ENCODE measurements at places on chromosomes 7 and 10. TPM values are rescaled to one million over a fixed set of nuclear protein-coding genes. Genes with fewer than 3 reads are reported as not detected.

Gene AZGP1
- not detected for total RNA-seq

- DNase-seq: no peak
Measured at GRCh38 chr7:91330866-91331265, 66.6 kb downstream of the FZD1 start.

- DNase-seq: no peak
Measured at GRCh38 chr7:133048589-133048988, 33.3 kb downstream of the CHCHD3 start.

GRCh38 chr10:121352231-121352855 is 245.9 kb downstream of the FGFR2 start:
- no peak for DNase-seq

Gene BZW2
- 101 TPM for total RNA-seq

- DNase-seq: no peak
Measured at GRCh38 chr10:132535065-132535651, 2.4 kb upstream of the INPP5A start.

DNA sequence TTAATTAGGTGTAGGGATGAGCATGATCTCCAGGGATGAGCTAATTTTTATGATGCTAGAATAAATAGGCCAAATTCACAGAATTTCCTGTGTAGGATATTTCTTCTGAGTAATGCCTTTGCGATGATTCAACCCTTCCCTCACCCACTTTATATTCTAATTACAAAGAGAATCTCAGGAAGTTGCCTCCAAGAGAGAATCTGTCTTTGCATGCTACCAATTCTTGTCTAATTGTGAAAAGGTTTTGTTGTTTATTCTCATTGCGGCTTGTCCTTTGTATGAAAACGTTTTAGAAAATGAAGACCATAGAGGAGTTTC is 6.3 kb downstream of the C7orf57 start:
- no peak for DNase-seq

DNA sequence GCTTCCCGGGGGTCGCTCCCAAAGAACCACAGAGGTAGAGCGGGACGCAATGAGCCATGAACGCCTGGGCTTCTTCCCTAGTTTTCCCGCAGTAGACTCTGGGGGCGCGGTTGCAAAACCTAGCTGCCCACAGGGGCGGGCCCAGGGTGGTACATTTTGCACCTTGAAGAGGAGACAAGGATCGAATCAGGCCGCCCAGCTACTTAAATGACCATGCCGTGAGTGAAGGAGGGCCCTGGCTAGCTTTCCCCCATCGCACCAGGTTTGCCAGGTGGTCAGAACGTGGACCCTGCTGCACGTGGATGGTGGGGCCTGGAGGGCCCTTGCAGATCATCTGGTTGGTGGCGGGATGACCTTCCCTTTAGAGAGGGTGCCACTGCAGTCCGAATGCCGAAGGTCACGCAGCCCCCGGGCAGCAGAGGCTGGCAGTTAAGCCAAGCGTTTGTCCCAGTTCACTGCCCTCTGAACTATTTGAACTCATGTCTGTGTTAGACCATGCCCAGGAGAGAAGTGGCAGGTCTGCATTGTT is 604 bp upstream of the SHTN1 start:
- peak; percentile 61 for DNase-seq

- DNase-seq: no peak
Measured at GRCh38 chr10:484925-485661, 204.4 kb downstream of the DIP2C start.

DNA sequence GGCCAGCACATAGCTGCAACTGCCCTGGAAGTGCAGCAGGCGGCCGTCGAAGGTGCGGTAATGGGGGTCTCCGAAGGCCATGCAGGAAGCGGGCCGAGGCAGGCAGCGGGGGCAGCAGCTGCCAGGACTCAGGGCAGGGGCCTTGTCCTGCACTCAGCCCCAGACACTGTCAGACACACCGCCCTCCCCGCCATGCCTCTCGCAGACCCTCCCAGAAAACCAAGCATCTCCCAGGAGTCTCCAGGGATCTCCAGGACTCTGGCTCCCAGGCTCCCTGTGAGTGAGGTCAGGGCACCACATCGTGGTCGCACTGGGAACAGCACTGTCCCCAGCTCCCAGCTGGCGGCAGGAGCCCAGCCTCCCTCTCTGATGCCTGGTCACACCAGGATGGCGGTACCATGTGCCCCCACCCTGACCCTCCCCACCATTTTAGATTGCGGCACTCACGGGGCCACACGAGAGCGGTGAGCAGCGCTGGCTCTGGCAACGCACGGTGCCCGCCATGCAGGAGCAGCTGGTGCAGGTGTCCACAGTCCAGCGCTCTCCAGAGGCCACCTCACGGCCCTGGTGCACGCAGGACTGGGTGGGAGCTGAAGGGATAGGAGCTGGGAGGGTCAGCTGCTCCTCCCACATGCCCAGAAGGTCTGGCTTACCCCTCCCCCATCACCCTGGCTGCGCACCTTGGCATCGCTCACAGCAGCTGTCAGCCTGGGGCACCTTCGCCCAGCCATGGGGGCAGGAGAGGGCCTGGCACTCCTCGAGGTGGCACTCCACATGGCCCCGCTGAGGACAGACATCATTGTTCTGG is 17.5 kb downstream of the ATP6V1F start:
- DNase-seq: peak; percentile 86

Gene SUV39H2
- 34.6 TPM for total RNA-seq

GRCh38 chr10:132636358-132636757 is 98.8 kb downstream of the INPP5A start:
- no peak for DNase-seq

DNA sequence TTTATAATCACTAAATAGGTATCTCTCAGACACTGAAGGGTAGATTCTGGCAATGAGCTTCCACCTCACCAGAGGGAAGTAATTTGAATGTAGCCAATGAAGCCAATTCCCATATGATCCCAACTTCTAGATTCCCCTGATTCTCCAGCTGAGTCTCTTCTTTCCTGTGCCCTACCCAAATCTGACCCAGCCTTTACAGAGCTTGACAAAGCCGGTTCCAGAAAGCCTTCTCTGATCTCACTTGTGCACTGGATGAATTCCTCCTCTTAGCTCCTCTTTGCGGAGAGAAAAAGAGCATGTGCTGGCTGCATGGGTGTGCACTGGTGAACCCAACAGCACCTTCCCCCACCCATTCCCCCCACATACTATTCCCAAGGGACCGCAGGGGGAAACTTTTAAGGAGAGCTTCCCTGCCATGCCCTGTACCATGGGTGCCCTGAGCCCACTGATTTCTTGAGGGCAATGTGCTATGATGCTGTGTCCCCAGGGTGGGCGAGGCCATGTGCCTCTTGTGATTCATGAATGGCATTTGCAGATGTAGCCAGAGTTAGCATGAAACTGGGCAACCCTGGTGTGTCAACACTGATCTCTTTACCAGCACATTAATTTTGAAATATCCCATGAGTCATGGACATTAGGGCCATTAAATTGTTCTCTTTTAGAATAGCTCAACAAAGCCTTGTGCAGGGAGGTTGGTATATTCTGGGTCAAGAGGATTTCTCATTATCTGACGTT is 50.4 kb upstream of the PLEKHA1 start:
- DNase-seq: no peak
